ENCODE measurements at places on chromosomes 2 and 18.

GRCh38 chr2:204505946-204506345, 39.3 kb upstream of the PARD3B start:
- no peak for DNase-seq

- DNase-seq, result no peak
Observed at GRCh38 chr2:239895669-239896068, 129.5 kb downstream of the NDUFA10 start.

DNA sequence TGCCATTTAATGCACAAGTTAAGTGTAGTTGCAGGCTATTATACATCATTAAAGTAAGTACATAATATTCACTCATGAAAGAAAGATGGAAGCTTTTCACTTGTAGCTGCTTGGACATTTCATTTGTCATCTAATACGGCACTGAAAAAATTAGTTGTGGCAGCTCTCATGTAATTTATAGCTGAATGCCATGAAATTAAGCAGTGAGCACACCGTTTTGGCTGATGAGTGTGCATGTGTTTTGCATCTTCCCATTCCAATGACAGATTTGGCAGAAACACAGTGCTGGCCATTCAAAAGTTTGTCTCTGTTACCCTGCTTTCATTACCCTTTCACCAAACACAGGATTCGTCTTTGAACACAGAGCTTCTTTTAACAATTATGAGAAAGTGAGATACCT, 174.0 kb downstream of the PTGR3 start:
- no peak for DNase-seq

DNA sequence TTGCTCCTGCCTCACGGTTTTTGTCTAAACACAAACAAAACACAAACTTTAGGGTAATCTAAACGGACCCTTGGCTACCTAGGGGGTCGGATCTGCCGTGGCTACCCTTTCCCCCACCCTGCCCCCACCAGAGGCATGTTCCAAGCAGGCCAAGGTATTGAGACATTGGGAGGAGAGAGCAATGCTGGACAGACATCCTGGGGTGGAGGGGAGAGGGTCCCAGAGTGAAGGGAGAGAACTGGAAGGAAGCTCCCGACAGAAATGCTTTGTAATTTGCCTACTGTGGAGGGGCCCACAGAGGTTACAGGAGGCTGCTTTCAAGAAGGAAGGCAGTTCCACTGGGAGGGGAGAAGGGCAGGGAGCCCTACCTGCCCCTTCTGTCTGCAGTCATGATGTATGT, 13.9 kb upstream of the MAT2A start:
- DNase-seq, result no peak

GRCh38 chr2:67674668-67675067, 277.5 kb downstream of the ETAA1 start:
- no peak for DNase-seq

- no peak for DNase-seq
Observed at GRCh38 chr2:108182489-108182888, 57.3 kb upstream of the SULT1C3 start.

- no peak for DNase-seq
Observed at GRCh38 chr18:59547581-59548182, 149.5 kb downstream of the CCBE1 start.

- no peak for DNase-seq
Observed at GRCh38 chr2:192070099-192070498, 124.6 kb downstream of the TMEFF2 start.

- no peak for DNase-seq
Observed at GRCh38 chr2:15354596-15355366, 206.4 kb downstream of the NBAS start.

- no peak for DNase-seq
Observed at GRCh38 chr2:220455351-220455990, 828.0 kb downstream of the SLC4A3 start.

GRCh38 chr2:129490641-129491040, 488.8 kb upstream of the RAB6C start:
- DNase-seq, result no peak

- DNase-seq, result no peak
Observed at GRCh38 chr2:115389024-115389423, 946.6 kb downstream of the DPP10 start.

DNA sequence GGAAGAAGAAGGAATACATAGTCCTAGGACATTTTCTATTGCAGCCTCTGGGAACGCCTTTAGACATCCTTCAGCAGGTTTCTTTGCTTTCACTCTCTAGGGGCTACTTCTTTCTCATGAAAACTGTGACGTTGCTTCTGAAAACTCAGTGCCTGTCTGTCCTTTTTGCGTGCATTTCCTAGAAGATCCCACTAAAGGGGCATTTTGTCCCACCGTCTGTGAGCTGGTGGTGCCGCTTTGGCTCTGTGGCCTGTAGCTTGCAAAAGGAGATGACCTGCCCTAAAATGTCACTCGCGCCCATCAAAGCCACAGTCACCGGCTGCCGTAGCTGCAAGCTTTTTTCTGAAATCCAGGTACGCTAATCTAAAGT, 579 bp downstream of the STAT4 start:
- DNase-seq, result no peak

- no peak for DNase-seq
Observed at GRCh38 chr2:111061191-111061590, 59.5 kb upstream of the BCL2L11 start.

DNA sequence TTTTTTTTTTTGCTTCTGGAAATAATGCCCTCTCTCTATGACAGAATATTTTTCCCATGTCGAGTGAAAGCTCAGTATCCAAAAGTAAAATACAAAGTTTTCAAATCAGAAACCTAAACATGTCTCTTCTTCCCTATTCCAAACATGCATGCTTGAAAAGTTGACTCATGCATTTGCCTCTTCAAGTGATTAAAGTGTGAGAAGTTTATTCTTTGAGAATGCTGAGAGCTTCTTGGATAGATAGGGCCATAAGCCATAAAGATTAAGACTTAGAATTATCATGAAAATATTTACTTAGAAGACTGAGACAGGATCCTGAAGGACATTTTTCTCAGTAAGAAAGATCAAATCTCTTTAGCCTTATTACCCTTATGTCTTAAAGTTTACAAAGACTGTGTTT, 98.6 kb upstream of the EPB41L5 start:
- no peak for DNase-seq

GRCh38 chr2:240407090-240407489, 28.4 kb upstream of the GPC1 start:
- no peak for DNase-seq

- no peak for DNase-seq
Observed at GRCh38 chr2:186891185-186891621, 42.2 kb upstream of the ZSWIM2 start.

- no peak for DNase-seq
Observed at GRCh38 chr2:102660574-102660973, 41.2 kb downstream of the SLC9A2 start.

DNA sequence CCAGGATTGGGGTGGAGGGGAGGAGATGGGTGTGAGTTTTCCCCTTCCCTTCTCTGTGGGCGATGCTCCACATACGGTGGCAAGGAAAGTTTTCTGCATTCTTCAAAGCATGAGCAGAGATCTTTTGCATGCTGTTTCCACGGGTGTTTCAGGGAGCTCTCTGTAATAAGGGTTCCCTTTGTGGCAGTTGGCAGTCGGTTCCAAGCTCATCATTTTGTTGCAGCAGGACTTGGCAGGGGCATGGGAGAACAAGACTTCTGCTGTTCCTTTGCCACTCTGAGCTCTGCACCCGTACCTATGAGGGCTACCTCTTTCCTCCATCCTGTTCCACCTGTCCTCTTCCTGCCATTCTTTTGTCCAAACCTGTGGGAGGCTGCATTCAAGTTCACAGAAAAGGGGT, 71.3 kb upstream of the SPRED2 start:
- DNase-seq, result no peak

- DNase-seq, result no peak
Observed at GRCh38 chr2:96819128-96819875, 3.2 kb downstream of the CNNM3 start.

DNA sequence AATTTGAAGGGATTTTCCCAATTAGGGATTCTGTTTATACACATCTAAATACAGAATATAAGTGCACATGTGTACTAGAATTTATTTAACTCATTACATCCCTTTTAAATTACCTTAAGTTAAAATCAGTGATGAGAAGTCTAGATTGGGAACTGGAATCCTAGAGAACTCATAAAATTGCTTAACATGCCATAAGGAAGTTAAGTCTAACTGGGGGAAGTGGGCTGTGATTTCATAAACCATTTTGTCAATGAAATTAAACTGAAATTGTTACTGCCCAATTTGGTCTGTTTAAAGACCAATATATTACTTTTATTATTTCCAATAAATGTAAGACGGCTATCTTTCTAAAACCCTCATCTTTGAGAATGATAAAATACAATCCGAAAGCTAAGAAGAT, 72.3 kb upstream of the CD226 start:
- no peak for DNase-seq

DNA sequence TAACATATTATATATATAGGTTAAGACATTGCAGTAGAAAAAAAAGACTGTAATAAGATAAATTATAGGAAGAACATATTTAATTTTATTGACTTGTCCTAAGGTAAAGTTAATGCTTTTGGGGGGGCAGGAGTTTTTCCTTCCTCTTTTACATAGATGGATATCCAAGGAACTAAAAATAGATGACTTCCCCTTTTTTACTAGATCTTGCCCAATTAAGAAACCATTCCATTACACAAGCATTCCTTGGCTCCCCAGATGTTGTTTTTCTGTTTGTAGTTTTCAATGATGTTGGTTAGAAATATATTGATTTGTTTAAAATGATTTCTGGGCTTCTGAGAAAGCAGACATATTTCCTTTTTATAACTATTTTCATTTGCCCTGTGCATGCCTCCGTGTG, 22.4 kb upstream of the PMAIP1 start:
- no peak for DNase-seq

DNA sequence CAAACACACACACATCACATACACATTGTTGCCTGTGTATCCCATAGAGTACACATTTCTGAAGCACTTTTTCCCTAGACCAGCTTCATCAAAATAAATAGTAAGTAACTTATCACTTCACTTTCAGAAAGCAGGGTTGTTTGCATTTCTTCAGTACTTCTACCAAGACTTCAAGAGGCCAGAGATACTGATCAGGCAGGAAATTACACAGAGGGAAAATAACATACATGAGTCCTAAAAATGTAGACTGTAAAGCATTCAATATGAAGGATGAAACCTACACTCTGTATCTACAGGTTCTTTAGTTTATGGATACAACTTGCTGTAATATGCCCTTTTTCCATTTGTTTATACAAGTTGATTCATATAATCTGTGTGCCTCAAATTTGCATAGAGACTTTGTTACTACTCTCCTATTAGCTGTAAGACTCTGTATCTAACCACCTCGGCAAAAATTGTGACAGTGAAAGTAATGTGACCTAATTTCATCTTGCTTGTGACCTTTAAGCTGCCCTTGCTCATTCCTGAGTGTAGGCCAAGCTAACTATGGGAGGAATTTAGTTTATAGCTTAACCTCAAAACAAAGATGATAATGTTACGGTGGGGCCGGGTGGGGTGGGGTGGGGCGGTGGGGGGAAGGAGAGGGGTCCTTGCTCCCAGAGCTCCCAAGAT, 228.9 kb upstream of the SPOPL start:
- DNase-seq, result no peak

DNA sequence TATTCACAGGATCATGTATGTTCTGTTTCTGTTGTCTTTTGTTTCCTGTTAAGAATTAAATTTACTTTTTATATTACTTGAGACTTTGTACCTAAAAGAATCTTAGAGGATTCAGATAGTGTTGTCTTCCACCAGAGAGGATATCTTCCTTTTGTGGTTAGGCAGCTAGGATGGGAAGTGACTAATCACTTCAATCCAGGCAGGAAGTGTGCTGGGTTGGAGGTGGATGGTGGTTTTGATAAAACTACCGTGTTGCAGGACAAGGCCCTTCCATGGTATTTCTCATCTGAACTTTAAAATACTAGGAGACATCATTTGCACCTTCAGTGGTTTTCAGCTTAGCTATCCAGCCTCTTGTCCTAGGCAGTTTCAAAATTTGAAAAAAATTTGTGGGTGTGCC, 728.6 kb upstream of the CDH2 start:
- no peak for DNase-seq

DNA sequence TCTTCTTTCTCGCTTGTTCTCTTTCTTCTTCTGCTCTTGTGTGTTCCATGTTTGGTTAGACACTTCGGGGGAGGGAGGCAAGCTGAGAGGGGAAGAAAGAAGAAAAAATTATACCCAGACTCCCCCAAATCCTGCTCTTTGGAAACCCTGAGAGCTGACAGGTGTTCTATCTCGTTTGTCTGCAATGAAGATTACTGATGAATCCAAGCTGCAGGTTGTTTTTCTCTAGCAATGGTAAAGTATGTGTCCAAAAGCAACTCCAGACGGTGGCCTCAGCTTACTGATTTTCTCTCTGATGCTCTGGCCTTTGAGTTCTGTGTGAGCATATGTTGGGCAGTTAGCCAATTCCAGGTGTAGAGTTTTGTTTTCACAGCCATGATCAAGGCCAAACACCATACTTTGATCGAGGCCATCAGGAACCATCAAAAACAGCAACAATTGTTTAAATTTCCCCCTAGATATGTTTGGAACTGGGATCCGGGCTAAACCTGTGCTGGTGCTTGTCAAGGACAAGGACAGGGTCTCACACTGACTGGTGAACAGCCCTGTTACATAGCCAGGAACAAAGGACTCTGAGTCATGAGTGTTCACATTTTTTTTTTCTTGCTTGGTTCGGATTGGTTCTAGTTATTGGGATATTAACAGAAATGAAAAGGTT, 142.0 kb downstream of the PRKCE start:
- DNase-seq, result no peak

DNA sequence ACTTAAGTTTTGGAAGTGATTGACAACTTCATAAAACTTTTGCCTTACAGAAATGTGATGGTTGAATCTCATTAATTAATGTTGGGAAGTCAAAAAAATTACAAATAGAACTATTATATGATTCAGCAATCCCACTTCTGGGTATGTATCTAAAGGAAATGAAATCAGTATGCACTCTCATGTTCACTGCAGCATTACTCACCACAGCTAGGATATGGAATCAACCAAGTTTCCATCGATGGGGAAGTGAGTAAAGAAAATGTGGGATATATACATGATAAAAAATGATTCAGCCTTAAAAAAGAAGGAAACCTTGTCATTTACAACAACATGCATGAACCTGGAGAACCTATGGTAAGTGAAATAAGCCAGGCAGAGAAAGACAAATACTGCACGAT, 112.4 kb upstream of the WDR75 start:
- DNase-seq, result no peak

- DNase-seq, result no peak
Observed at GRCh38 chr2:17299891-17300540, 218.2 kb downstream of the RAD51AP2 start.

GRCh38 chr2:226093364-226093763, 693.9 kb downstream of the NYAP2 start:
- DNase-seq, result no peak

DNA sequence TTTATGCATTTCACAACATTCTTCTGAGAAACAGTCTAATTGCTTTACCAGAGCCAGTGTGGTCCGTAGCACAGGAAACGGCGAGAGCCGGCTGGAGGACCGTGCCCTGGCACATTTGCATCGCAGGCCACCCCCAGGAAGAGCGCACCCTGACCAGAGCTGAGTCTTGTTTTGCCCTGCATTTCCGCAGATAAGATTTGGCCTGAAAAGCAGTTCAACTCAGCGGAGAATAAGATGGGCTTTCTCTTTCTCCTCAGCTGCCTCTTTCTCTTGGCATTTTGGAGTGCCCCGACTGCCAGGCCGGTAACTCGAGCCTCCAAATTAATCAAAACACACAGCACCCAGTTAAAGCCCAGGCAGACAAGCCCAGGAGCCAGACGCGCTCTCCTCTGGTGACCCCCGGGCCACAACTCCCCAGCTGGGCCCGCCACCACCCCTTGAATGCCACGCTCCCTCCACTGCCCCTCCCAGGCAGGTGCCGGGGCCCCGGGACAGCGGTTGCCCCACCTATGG, 464 bp downstream of the COL4A4 start:
- DNase-seq, result no peak

- peak; percentile 12 for DNase-seq
Observed at GRCh38 chr2:24820598-24821432, 27.6 kb downstream of the CENPO start.

All from D721Med (cell line).